Calu3 (cell line): ENCODE measurements at places on chromosomes 5 and 9. TPM values are rescaled to one million over a fixed set of nuclear protein-coding genes. Genes with fewer than 3 reads are reported as not detected.

- H3K27ac ChIP-seq, result peak overlapping the region; percentile 51
- peak overlapping the region; percentile 24 for H3K4me3 ChIP-seq
- H3K36me3 ChIP-seq, result no peaks in the 10 kb centered on the region
- peaks cover 30% of the 10 kb centered on the region for H3K4me1 ChIP-seq
These were observed 332.3 kb downstream of the PLK2 start for GRCh38 chr5:58127255-58128220.

DNA sequence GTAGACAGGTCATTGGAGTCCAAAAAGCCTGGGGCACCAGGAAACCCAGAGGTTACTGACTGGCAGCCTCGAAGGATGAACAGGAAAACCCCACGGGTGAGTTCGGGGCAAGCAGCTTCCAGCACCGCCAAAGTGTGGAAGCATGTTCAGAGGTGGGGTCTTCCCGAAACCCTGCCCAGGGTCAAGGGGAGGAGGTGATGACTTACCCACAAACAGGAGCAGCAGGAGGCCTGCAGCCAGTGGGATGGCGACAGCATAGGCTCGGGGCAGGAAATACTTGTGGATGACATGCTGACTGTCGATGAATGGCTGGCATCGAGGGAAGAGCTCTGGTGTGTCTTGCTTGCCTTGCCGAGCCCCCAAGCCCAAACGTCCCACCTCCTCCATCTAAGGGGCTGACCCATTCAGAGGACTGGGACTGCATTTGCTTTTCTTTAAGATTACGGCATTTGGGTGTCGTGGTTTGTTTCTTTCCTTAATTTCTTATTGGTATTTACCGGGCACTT, 1.3 kb downstream of the DPM2 start:
- H3K27me3 ChIP-seq, result no peaks in the 10 kb centered on the region
- H3K36me3 ChIP-seq, result peaks cover 63% of the 10 kb centered on the region
- H3K4me3 ChIP-seq, result peak overlapping the region; percentile 98
- peak overlapping the region; percentile 50 for H3K27ac ChIP-seq
- DNase-seq, result no peak
- peaks cover 38% of the 10 kb centered on the region for H3K4me1 ChIP-seq

DNA sequence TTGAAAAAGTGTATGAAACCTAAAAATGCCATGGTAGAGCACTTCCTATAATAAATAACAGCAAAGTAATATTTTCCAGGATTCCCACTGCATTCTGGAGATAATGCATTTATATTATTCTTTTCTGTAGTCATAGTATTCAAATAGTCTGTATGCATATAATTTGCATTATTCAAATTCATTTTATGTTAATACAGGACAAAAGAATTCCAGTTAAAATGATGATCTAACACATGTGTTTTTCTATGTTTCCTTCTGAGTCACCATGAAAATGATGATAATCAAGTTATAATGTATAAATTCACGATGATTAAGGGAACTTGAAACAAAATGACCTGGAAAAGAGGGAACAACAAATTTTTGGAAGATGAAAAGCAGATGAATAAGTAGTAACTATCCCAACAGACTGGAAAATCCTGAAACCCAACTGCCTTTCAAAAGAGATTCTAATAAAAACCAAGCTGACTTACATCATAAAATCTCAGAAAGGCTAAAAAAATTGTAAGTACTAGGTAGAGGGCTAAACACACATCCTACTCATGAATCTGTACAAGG, 358.6 kb upstream of the PAPPA start:
- no peak overlapping the region for H3K27ac ChIP-seq
- H3K27me3 ChIP-seq, result peaks cover 18% of the 10 kb centered on the region
- no peak for DNase-seq
- no peaks in the 10 kb centered on the region for H3K4me1 ChIP-seq

- DNase-seq, result no peak
- no peaks in the 10 kb centered on the region for H3K27me3 ChIP-seq
- H3K27ac ChIP-seq, result peak overlapping the region; percentile 44
- peaks cover 22% of the 10 kb centered on the region for H3K36me3 ChIP-seq
- peaks cover 28% of the 10 kb centered on the region for H3K4me1 ChIP-seq
These were observed 6.0 kb downstream of the UBQLN1 start for GRCh38 chr9:83701769-83702168.

DNA sequence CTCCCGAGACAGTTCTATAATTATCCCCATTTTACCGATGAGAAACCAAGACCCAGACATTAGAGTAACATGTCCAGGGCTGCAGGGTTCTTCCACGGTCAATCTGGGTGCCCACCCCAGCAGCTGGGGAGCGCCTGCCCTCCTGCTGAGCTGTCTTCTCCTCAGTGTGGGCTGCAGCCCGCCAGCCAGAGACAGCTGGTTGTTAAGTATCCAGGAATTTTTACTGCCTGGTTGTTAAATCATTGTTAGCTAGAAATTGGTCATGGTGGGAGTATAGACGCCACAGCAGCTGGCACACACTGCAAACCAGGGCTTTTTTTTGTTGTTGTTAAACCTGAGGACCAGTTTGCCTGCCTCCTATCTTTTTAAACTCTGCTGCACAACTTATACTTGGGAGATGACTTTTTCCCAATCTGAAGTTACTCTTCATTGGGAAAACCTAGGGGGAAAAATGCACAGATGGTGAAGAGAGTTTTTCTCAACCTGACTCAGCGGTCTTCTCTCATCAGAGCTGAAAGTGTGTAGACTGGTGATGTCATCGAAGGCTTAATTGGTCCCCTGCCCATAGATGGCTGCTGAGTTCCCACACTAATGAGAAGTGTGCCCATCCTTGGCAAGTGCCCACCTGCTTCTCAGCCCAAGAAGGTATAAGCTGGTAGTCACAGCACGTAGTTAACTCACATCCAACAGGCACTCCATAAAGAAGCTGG, 208.6 kb downstream of the DRD1 start:
- no peaks in the 10 kb centered on the region for H3K27me3 ChIP-seq
- no peak overlapping the region for H3K4me3 ChIP-seq
- no peak overlapping the region for H3K27ac ChIP-seq
- H3K36me3 ChIP-seq, result no peaks in the 10 kb centered on the region

- H3K4me3 ChIP-seq, result no peak overlapping the region
- no peaks in the 10 kb centered on the region for H3K27me3 ChIP-seq
- DNase-seq, result no peak
- no peaks in the 10 kb centered on the region for H3K4me1 ChIP-seq
These were observed 71.8 kb upstream of the TTC23L start for GRCh38 chr5:34767180-34767579.

- peaks cover 13% of the 10 kb centered on the region for H3K4me1 ChIP-seq
- H3K27ac ChIP-seq, result peak overlapping the region; percentile 22
- no peak overlapping the region for H3K4me3 ChIP-seq
These were observed 32.3 kb upstream of the UBTD2 start for GRCh38 chr5:172315587-172316493.

- no peak overlapping the region for H3K27ac ChIP-seq
- H3K27me3 ChIP-seq, result no peaks in the 10 kb centered on the region
- H3K4me1 ChIP-seq, result peaks cover 27% of the 10 kb centered on the region
- no peaks in the 10 kb centered on the region for H3K36me3 ChIP-seq
- no peak for DNase-seq
These were observed 33.5 kb downstream of the ELL2 start for GRCh38 chr5:95927927-95928723.

DNA sequence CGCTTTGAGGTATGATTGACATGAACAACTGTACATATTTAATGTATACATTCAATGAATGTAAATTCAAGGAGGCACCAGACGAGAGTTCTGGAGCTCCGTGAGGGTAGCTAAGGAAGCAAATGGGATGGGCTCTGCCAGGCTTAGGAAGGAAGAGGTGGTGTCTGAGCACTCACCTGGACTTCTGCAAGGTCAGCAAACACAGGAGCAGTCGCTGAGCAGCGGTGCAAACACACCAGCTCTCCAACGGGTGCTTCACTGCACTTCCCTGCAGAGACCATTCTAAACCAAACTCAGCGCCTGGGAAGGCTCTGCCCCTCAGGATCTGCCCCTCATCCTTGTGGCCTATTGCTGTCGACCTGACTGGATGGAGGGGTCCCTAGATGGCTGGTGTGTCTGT, 101.5 kb downstream of the COL23A1 start:
- DNase-seq, result no peak
- H3K4me1 ChIP-seq, result no peaks in the 10 kb centered on the region
- H3K27me3 ChIP-seq, result no peaks in the 10 kb centered on the region
- H3K4me3 ChIP-seq, result no peak overlapping the region
- H3K36me3 ChIP-seq, result no peaks in the 10 kb centered on the region

- peaks cover 30% of the 10 kb centered on the region for H3K36me3 ChIP-seq
- peak; percentile 46 for DNase-seq
- H3K4me3 ChIP-seq, result peak overlapping the region; percentile 100
These were observed 518 bp downstream of the LOX start for GRCh38 chr5:122077366-122078115.

DNA sequence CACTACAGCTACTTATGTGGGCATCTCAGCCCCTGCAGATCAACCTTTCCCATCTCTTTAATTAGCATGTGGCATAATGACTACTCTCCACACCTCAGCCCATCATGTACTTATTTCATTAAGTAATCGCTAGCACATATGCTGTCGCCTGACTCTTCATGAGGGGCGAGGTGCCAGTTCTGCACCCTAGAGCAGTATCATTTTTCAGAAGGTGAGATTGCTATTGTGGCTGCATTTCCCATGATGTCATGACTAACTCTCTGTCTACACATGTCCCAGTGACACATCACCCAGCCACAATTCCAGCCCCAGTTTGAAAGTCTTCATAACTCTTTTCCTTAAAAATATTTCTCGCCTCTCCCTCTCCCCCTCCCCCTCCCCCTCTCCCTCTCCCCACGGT, 7.6 kb upstream of the F2RL1 start:
- H3K27ac ChIP-seq, result no peak overlapping the region
- H3K36me3 ChIP-seq, result peaks cover 4% of the 10 kb centered on the region
- peaks cover 31% of the 10 kb centered on the region for H3K4me1 ChIP-seq
- no peaks in the 10 kb centered on the region for H3K27me3 ChIP-seq

GRCh38 chr5:2779459-2779858, 28.0 kb upstream of the IRX2 start:
- no peak for DNase-seq
- no peaks in the 10 kb centered on the region for H3K36me3 ChIP-seq
- no peaks in the 10 kb centered on the region for H3K4me1 ChIP-seq
- no peak overlapping the region for H3K27ac ChIP-seq

GRCh38 chr5:135324897-135325650, 74.0 kb downstream of the MACROH2A1 start:
- no peaks in the 10 kb centered on the region for H3K4me1 ChIP-seq
- H3K36me3 ChIP-seq, result peaks cover 8% of the 10 kb centered on the region
- H3K27me3 ChIP-seq, result peaks cover 27% of the 10 kb centered on the region
- no peak for DNase-seq
- H3K4me3 ChIP-seq, result no peak overlapping the region

DNA sequence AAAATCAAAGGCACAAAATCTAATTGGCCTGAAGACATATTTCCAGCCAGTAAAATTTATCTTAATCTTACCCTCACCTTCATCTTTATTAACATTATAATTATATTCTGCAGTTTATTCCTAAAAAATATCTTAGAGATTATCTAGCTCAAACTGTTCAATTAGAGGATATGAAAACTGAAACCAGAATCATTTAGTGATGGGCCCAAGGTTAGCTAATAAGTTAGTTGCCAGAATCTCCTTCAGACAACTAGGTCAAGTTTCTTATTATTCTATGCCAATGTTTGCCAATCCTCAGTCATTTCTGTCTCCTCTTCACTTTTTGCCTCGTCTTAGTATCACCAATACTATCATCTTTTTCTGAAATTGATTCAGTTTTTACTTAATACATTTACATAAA, 56.0 kb upstream of the RASA1 start:
- H3K27ac ChIP-seq, result peak overlapping the region; percentile 52
- H3K4me1 ChIP-seq, result peaks cover 32% of the 10 kb centered on the region
- DNase-seq, result no peak
- H3K4me3 ChIP-seq, result no peak overlapping the region
- peaks cover 5% of the 10 kb centered on the region for H3K36me3 ChIP-seq

DNA sequence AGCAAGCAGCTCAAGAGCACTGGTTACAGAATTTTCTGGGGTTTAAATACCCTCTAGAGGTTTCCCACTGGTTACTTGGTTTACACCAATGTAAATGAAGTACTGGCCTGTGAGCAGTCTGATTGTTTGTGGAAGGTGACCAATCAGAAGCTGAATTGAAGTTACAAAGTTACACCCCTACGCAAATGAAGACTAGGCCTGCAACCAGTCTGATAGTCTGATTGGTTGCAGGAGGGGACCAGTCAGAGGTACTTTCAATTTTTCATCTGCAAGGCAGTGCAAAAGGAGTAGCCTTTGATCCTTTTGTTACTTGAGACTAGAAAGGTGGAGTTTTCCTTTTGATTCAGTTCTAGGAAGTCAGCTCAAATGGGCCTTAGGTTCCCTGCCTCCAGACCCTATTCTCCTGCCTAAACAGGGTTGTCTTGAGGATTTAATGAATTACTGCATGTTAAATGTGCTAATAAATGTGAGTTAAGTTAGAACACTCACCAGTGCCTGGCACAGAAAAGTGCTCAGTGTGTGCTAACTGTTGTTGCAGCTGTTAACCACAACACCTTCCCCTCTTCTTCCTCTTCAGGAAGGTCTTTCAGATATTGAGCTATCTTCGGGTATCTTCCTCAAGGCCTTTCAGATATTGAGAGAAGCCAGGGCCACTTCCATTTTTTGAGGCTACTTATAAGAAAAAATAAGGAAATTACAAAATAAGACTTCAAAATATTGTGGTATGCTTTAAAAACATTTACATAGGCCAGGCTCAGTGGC, 32.1 kb upstream of the CLINT1 start:
- H3K27ac ChIP-seq, result no peak overlapping the region
- peaks cover 29% of the 10 kb centered on the region for H3K36me3 ChIP-seq
- no peaks in the 10 kb centered on the region for H3K27me3 ChIP-seq
- no peak for DNase-seq
- no peak overlapping the region for H3K4me3 ChIP-seq

- H3K4me1 ChIP-seq, result peaks cover 48% of the 10 kb centered on the region
- DNase-seq, result no peak
- no peaks in the 10 kb centered on the region for H3K27me3 ChIP-seq
- no peaks in the 10 kb centered on the region for H3K36me3 ChIP-seq
- no peak overlapping the region for H3K4me3 ChIP-seq
These were observed 115.1 kb downstream of the FEM1C start for GRCh38 chr5:115429345-115429940.

- no peak overlapping the region for H3K27ac ChIP-seq
- no peak for DNase-seq
These were observed 145.6 kb upstream of the POC5 start for GRCh38 chr5:75862872-75863271.

- no peaks in the 10 kb centered on the region for H3K4me1 ChIP-seq
- H3K27ac ChIP-seq, result no peak overlapping the region
- H3K27me3 ChIP-seq, result no peaks in the 10 kb centered on the region
These were observed 36.7 kb upstream of the GABBR2 start for GRCh38 chr9:98745470-98745869.

GRCh38 chr9:36900136-36900855, 133.8 kb downstream of the PAX5 start:
- peaks cover 5% of the 10 kb centered on the region for H3K36me3 ChIP-seq
- H3K27ac ChIP-seq, result no peak overlapping the region
- DNase-seq, result no peak

- peak within 1 kb of the TSS; percentile 83 for H3K4me3 ChIP-seq
- H3K36me3 ChIP-seq, result peaks cover 15% of the 10 kb centered on the region
- H3K27me3 ChIP-seq, result peaks cover 25% of the 10 kb centered on the region
- peak; percentile 57 for DNase-seq
- no peak within 1 kb of the TSS for H3K27ac ChIP-seq
These were observed at the start of gene RORB for GRCh38 chr9:74496819-74497747. TSS of gene RORB (plus strand) at chr9:74497335. CDS start at chr9:74497977, 642 bp downstream.

- H3K27ac ChIP-seq, result no peak overlapping the region
- H3K4me1 ChIP-seq, result no peaks in the 10 kb centered on the region
- H3K36me3 ChIP-seq, result peaks cover 18% of the 10 kb centered on the region
- DNase-seq, result no peak
- H3K4me3 ChIP-seq, result no peak overlapping the region
These were observed 41.7 kb downstream of the ICE1 start for GRCh38 chr5:5464036-5464715.

The C5orf34 gene
- 6.9 and 7.4 TPM in 2 replicates for total RNA-seq

The SLCO4C1 gene
- total RNA-seq, result 3.4 and 4.4 TPM in 2 replicates

The COL27A1 gene
- total RNA-seq, result 20.1 and 21.4 TPM in 2 replicates

The CEL gene
- total RNA-seq, result 2.6 and 3.1 TPM in 2 replicates

The LCN12 gene
- 3.8 and 3.9 TPM in 2 replicates for total RNA-seq

The MUSK gene
- not detected in 2 replicates for total RNA-seq

The EPB41L4B gene
- total RNA-seq, result 4.6 and 5.8 TPM in 2 replicates

The ENTPD2 gene
- 3.8 and 5.8 TPM in 2 replicates for total RNA-seq

The NR3C1 gene
- 63.1 and 72.4 TPM in 2 replicates for total RNA-seq
